ENCODE measurements at places on chromosomes 3 and 15.

DNA sequence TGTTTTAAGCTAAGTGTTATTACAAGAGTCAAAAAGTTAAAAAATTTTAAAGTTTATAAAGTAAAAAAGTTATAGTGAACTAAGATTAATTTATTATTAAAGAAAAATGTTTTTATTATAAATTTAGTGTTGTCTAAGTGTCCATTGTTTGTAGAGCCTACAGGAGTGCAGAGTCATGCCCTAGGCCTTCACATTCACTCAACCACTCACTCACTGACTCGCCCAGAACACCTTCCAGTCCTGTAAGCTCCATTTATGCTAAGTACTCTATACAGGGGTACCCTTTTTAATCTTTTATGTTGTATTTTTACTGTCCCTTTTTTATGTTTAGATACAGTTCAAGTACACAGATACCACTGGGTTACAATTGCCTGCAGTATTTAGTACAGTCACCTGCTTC, 37.2 kb downstream of the EEFSEC start:
- DNase-seq: no peak

- no peak for DNase-seq
Measured at GRCh38 chr15:42138411-42138810, 18.0 kb downstream of the PLA2G4F start.

DNA sequence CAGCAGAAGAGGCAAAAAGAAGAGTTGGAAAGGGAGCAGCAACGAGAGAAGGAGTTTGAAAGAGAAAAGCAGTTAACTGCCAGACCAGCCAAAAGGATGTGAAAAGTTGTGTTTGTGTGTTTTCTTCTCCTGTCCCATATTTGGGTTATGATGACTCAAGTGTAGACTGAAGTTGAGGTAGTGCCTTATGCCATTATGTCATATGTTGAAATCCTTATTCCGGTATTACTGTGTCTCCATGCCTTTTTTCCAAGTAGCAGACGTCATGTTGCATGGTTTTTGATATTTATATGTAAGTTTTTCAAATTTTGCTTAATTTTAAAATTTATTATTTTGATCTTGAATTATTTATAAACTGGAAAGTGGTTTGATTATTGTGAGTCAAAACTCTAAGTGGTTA, 19.2 kb downstream of the BLOC1S6 start:
- DNase-seq: no peak

DNA sequence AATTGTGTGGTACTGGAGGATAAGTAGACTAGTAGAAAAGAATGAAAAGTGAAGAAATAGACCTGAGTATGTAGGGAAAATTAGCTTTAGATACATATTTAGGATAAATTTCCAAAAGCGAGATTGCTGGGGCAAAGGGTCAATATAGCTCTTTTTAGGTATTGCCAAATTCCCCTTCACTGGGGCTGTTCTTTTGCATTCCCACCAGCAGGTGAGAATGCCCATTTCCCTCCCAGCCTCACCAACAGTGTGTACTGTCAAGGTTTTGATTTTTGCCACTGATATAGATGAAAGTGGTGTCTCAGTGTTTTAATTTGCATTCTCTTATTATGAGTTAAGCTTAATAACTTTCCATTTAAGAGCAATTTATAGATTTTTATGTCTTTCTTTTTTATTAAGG, 35.7 kb upstream of the BHLHE40 start:
- DNase-seq: no peak

DNA sequence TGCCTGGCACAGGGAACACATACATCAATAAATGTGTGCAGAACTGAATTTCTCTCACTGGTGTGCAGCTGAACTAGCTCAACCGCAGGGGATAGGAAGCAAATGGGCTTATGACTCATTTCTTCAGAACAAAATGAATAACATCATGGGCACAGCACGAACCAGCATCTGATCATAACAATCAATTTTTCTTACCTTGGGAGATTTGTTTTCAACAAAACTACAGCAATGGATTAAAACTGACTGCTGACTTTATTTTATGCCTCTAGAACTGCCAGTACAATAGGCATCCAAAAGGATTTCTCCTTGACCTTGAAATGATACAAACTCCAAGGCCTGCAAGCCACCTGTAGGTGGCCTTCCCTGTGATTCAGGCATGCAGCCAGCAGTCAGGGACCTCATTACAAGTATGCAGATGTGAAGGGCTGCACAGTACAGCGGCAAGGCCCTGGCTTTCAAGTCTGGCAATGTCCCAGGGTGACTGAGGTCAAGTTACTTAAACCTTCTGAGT, 26.1 kb downstream of the TAMM41 start:
- no peak for DNase-seq
